ENCODE measurements at places on chromosomes 16 and 17. TPM values are rescaled to one million over a fixed set of nuclear protein-coding genes. Genes with fewer than 3 reads are reported as not detected.

DNA sequence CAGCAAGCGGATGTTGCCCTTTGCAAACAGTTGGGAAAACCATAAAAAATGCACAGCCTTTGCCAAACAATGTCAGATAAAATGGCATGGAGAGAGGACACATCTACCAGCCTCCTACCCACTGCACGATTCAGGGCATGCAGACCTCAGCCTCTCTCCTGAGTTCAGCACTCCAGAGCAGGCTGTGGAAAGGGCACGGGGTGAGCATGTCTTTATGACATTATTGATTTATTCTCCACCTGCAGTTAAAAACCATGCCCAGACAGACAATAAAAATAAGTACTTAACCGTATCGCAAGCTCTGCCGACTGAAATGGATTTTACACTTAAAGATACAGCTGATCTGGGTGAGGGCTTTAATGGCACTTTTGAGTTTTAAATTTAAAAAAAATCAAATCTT lies 127.1 kb downstream of the MAF start:
- no peaks in the 10 kb centered on the region for H3K27me3 ChIP-seq
- no peak overlapping the region for H3K27ac ChIP-seq
- no peak for DNase-seq
- H3K4me1 ChIP-seq, result no peaks in the 10 kb centered on the region

CCL14 gene
- 134 TPM for total RNA-seq

FOXN1 gene
- not detected for total RNA-seq

DNA sequence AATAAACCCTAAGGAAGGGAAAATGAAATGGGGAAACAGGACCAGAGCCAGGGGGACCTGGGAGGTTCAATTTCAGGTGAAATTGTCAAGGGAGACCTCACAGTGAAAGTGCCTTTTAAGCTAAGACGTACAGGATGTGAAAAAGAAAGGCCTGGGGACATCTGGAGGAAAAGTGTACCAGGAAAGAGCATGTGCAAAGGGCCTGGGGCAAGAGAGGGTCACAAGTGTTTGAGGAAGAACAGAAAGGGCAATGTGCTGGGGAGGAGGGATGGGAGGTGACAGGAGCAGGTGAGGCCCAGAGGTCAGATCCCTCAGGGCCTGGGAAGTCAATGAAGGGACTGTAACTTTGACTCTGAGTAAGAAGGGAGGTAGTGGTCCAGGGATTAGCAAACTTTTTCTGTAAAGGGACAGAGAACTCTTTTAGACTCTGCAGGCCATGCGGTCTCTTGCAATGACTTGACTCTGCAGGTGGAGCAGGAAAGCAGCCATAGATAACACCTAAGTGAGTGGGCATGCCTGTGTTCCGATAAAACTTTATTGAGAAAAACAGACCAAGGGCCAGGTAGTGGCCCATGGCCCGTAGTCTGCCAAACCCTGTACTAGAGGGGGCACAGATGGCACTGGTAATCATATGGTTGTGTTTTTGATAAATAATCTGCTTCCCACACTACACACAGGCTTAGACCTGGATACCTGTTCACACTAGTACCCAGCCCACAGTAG lies 93.8 kb downstream of the LITAF start:
- H3K4me1 ChIP-seq, result peaks cover 20% of the 10 kb centered on the region
- H3K27me3 ChIP-seq, result no peaks in the 10 kb centered on the region
- H3K36me3 ChIP-seq, result no peaks in the 10 kb centered on the region
- H3K4me3 ChIP-seq, result no peak overlapping the region

- H3K4me1 ChIP-seq, result peaks cover 27% of the 10 kb centered on the region
- peak overlapping the region; percentile 96 for H3K27ac ChIP-seq
- DNase-seq, result no peak
- H3K4me3 ChIP-seq, result no peak overlapping the region
These were observed 2.5 kb downstream of the TRIM47 start for GRCh38 chr17:75875940-75876189.

COL1A1 gene
- 142 TPM for total RNA-seq
